ENCODE measurements at places on chromosomes 2 and 18.

GRCh38 chr2:61988462-61989366 lies 83.2 kb downstream of the COMMD1 start:
- no peak for DNase-seq

DNA sequence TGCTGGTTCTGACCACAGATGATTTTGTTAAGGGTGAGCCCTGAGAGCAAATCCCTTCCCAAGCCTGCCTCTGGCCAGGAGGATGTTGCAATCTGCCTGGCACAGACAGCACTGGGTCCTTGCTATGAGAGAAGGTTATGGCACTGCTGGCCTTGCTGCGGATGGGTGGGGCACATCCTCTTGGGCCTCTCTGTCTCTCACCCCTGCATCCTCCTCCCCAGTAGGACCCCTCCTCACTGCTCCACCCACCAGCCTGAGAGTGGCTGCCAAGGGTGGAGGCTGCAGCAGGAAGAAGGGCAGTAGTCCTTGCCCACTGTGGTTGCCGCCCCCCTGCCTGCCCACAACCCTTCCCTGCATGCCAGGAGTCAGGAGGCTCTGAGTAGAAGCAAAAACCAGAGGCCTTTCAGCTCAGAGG lies 180.9 kb downstream of the ZBTB7C start:
- no peak for DNase-seq

GRCh38 chr2:28334527-28334894 lies 58.1 kb upstream of the FOSL2 start:
- no peak for DNase-seq

DNA sequence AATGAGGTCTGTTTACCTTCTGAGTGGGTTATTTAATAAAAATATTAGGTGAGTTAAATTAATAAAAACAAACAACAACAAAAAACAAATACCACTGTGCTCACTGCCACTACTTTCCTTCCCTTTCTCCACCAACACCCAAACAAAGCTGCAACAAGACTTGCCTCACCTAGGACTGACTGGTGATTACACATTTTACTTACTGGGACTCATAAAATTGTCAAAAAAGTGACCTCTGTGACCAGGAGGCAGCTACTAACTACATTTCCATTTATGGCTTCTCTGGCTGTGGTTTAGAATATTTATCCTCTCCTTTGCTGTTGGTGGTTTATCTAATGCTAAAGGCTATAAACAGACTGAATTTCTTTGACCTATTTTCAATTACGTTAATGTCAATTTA lies 39.8 kb downstream of the EFEMP1 start:
- DNase-seq: no peak

DNA sequence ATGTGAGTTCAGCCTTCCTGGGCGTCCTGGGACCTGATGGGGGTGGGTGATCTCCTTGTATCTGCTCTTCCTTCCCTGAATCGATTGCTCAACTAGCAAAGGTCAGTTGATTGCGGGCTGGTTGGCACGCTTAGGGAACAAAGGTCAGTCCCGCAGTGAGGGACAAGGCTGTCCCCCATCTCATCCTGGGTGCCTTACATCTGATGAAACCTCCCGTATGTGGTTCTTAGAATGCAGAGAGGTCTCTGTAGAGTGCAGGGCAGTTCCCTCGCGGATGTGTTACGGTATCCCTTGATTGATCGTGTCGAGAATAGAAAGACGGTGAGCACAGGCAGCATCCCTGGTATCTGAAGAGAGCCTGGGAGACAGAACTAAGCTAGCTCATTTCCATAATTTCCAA lies 56.4 kb upstream of the RBM44 start:
- no peak for DNase-seq

- peak; percentile 27 for DNase-seq
These were observed 35.2 kb upstream of the GPD2 start for GRCh38 chr2:156400706-156401678.

- DNase-seq: no peak
These were observed 51.8 kb downstream of the MYO3B start for GRCh38 chr2:170229744-170230143.

DNA sequence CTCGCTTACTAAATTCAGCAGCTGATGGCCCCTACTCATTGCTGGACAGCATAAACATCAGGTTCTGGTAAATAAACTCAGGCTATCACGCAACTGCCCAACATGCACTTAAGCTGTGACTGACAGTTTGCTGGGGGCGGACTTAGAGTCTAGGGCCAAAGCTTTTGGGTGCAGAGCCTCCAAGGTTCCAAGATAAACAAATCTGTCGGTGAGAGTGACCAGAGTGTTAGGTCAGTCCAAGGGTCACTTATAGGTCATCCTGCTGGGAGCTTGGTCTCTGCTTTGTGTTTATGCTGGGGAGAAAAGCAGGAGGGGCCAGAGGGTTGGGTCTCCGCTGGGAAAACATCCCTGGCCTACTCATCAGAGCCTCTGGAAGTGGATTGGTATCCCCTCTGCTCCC lies 188.6 kb upstream of the GATA6 start:
- no peak for DNase-seq

- DNase-seq: no peak
These were observed 21.6 kb upstream of the B3GNT7 start for GRCh38 chr2:231373786-231374349.

GRCh38 chr18:11996190-11996754 lies 15.0 kb downstream of the IMPA2 start:
- no peak for DNase-seq

GRCh38 chr2:42193722-42194187 lies 24.6 kb downstream of the EML4 start:
- DNase-seq: no peak

DNA sequence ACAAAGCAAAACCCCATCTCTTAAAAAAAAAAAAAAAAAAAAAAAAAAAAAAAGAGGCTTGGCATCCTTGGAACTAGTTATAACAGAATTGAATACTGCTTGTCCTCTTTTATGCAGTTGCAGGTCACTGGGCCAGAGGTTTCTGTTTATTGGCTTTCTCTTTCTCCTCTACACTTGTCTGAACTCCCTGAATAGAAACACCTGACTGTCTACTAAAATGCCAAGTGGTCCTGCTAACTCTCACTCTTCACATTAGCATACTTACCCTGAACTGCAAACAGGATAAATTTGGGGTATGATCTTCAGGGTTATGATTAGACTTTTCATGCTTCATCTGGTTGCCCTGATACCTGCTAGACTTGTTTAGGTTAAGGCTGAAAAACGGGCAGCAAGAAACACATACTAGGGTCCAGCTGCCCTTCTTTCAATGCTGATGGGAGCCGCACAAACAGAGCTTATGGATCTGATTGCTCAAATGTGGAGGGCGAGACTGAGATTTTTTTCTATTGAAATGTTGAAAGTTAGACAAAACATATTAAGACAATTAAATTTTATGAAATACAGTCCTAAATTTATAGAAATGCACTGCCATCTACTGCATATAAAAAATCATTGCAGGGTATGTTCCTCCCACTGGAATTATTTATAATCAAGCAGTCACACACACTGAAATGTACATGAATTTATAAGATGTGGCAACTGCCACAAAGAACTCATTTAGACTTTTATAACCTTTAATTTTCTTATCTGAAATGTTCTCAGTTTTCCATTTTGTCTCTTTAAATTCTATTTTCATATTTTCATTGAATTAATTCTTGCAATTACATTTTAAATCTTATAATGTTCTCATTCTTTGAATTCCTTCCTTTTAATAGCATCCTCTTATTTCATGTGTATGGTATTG lies 40.8 kb downstream of the GTF3C3 start:
- DNase-seq: no peak

DNA sequence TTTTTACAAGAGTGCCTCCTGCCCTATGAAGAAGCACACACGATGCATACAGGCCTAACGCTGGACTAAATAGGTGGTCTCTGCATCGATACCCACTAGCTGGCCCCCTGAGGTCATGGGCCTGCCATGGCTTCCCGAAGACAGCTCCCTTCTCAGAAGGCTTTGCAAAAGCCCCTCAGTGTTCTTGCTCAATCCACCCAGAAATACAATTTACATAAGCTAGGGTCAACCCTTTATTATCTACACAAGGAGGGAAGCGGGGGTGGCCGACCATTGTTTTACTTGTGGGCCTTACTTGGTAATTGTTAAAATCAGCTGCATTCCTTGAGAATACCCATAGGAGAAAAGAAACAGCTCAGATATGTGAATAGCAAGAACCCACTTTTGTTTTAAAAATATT lies 28.5 kb downstream of the UXS1 start:
- DNase-seq: no peak

GRCh38 chr2:18625563-18625962 lies 36.2 kb upstream of the NT5C1B start:
- DNase-seq: no peak

GRCh38 chr2:134689315-134689714 lies 29.5 kb downstream of the TMEM163 start:
- DNase-seq: no peak

DNA sequence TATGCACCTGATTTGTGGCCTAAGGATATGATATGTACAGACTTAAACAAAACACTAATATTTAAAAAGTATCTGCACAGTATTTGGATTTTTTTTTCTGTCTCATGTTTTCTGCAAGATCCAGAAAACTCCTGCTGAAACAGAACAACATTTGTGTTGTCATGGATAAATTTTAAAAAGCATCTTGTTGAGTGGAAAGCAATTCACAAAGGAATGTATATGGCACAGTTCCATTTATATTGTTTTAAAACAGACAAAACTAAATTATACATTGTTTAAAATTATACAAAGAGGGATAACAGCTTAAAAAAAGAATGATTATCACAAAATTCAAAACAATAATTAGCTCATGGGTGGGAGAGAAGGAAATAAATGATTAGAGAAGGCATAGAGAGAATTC lies 193.5 kb downstream of the PPP1R1C start:
- no peak for DNase-seq

GRCh38 chr18:60693426-60693825 lies 320.9 kb upstream of the MC4R start:
- DNase-seq: no peak

DNA sequence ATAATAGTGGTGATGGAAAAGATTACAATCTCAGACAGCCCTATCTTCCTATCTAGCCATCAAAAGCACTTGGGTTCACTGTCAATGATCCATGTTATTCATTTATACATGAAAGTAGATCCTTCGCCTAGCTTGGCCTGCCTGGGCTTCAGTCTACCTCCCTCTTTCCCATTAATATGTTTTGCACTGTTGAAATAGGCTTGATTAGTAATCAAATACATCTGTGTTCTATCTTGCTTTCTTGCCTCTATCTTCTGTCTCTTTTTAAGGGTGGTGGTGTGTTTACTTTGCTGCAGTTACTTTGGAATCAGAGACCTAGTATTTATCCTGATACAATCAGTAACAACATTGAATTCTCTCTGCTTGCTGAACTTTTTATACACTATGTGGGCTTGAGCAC lies 521.2 kb downstream of the TNS1 start:
- DNase-seq: no peak

DNA sequence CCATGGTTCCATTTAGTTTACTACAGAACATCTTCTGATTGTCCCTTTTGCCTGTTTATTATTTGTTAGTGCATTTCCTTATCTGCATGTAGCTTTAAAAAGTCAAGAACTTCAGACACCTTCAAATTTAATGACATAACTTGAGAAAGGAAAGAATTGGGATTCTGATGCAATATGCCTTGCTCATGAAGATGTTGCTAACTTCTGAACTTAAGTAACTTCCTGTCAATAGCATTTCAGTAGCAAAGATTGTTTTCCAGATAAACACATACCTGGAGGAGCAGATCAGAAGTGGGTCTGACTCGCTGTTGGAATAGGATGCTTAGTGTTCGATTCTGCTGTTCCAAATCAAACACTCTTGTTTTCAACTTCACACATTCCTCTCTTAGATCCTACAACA lies 190.2 kb upstream of the LYPD1 start:
- no peak for DNase-seq

DNA sequence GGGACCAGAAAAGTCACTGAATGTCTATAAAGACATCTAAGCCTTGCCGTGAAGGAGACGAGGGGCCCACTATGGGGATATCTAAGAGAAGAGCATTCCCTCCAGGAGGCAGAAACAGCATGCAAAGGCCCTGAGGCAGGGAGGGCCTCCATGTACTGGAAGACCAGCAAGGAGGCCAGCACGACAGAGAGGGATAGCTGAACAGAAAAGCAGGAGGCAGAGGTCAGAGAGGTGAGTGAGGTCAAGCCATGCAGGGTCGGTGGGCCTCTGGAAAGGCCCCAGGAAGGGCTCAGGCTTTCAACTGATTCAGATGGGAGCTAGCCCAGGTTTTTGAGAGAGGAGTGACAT lies 5.7 kb downstream of the TRABD2A start:
- no peak for DNase-seq

- DNase-seq: no peak
These were observed 100.9 kb downstream of the ATAD2B start for GRCh38 chr2:23826040-23826439.

- DNase-seq: no peak
These were observed 194.9 kb upstream of the KYNU start for GRCh38 chr2:142682528-142682927.

GRCh38 chr2:65292106-65292400 lies 64.4 kb downstream of the ACTR2 start:
- DNase-seq: no peak
